ENCODE measurements at places on chromosomes 3 and 15. TPM values are rescaled to one million over a fixed set of nuclear protein-coding genes. Genes with fewer than 3 reads are reported as not detected.

Gene RTP1
- total RNA-seq = not detected

Gene PIK3CB
- total RNA-seq = 20.1 TPM

Gene PEX11A
- total RNA-seq = 10.6 TPM

Gene RASGRF1
- not detected for total RNA-seq

Gene GPR160
- 0.26 TPM for total RNA-seq

Gene CCDC33
- total RNA-seq = not detected

Gene DGKG
- total RNA-seq = 1.2 TPM

Gene NR1I2
- total RNA-seq = 0.20 TPM

Gene ZSCAN29
- 16.7 TPM for total RNA-seq

Gene LYZL4
- total RNA-seq = not detected

Gene GPR87
- total RNA-seq = not detected

Gene TRPC1
- total RNA-seq = 37.3 TPM

Gene RTP4
- total RNA-seq = 0.59 TPM

Gene ROPN1
- not detected for total RNA-seq

Gene CPNE4
- total RNA-seq = not detected

Gene IMPG2
- 0.33 TPM for total RNA-seq

Gene MCF2L2
- 0.33 TPM for total RNA-seq

Gene ARHGEF26
- total RNA-seq = 1.4 TPM

Gene CYP19A1
- total RNA-seq = 0.72 TPM

Gene ECE2
- total RNA-seq = 0.17 TPM

Gene ARID3B
- 2.4 TPM for total RNA-seq

Gene SGO1
- 0.83 TPM for total RNA-seq

Gene TRIM42
- total RNA-seq = not detected

Gene CD200R1
- total RNA-seq = 0.07 TPM

Gene USP13
- 8.6 TPM for total RNA-seq

Gene MCTP2
- 8.9 TPM for total RNA-seq

Gene SCAANT1
- total RNA-seq = not detected

Gene KNG1
- total RNA-seq = not detected

Gene EXD1
- not detected for total RNA-seq

Gene ESYT3
- total RNA-seq = 0.07 TPM

Gene SLC6A11
- total RNA-seq = 0.03 TPM

Gene GCHFR
- 0.85 TPM for total RNA-seq
